ENCODE measurements at places on chromosomes 2 and 18.
A peak's percentile ranks its signal among the peaks of the same experiment; 100 is the strongest.

- DNase-seq = peak; percentile 70
Observed at GRCh38 chr2:156340804-156341451, 8.4 kb upstream of the NR4A2 start.

GRCh38 chr2:237760506-237761502 lies 37.8 kb upstream of the RBM44 start:
- DNase-seq = no peak

DNA sequence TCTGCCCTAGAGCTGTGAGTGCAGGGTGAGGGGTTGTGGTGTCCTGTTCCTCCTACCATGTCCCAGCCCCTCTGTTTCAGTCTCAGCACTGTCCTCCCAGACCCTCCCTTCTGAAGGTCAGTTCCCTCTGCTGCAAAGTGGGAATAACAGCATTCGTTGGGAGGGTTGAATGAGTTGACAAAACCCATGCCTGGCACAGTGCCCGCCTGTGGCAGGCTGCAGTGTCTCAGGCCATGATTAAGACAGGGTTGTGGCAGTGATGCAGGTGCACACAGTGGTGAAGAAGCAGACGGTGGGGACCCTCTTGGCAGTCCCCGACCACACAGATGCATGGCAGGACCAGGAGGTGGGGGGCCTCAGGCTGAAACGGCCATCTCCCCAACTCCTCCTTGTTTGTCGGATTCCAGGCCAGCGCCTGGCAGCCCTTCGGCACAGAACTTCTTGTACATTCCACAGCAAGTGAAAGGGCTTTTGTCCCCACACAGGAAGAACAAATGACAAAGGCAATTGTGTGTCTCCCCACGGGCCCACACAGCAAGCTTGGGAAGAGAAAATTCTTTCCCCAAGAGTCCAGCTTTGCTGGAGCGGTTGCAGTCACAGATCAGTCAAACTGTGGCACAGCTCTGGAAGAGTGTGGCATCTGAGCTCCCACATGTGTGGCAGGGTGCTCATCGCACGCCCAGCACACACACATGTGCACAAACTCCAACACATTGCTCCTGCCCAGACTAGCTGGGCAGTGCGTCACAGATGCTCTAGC lies 92.0 kb upstream of the MSH2 start:
- peak; percentile 32 for DNase-seq

DNA sequence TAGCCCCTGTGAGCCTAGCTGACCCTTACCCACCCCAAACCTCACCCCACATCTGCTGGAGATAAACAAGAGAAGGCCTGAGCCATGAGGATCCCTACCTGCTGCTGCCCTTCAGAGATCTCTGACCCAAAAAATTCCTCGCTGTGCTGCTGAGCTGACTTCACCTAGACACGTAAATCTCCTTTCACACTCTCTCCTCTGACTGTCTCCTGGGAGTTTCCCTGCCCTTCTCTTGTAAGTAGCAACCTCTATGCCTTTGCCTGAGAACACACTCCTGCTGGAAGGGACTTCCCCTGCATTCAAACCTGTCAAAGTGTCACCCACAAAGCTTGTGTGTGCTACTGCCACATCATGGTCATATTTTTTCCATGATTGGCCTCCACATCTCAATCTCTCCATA lies 134.2 kb upstream of the NOL4 start:
- no peak for DNase-seq

DNA sequence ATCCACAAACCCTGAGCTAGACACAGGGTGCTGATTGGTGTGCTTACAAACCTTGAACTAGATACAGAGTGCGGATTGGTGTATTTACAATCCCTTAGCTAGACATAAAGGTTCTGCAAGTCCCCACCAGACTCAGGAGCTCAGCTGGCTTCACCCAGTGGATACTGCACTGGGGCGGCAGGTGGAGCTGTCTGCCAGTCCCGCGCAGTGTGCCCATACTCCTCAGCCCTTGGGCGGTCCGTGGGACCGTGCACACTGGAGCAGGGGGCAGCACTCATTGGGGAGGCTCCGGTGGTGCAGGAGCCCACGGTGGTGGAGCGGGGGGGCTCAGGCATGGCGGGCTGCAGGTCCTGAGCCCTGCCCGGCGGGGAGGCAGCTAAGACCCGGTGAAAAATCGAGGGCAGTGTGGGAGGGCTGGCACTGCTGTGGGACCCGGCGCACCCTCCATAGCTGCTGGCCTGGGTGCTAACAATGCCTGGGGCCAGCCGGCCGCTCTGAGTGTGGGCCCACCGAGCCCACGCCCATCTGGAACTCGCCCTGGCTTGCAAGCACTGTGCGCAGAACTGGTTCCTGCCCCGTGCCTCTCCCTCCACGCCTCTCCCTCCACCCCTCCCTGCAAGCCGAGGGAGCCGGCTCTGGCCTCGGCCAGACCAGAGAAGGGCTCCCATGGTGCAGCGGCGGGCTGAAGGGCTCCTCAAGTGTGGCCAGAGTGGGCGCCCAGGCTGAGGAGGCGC lies 75.6 kb downstream of the MOB4 start:
- no peak for DNase-seq

DNA sequence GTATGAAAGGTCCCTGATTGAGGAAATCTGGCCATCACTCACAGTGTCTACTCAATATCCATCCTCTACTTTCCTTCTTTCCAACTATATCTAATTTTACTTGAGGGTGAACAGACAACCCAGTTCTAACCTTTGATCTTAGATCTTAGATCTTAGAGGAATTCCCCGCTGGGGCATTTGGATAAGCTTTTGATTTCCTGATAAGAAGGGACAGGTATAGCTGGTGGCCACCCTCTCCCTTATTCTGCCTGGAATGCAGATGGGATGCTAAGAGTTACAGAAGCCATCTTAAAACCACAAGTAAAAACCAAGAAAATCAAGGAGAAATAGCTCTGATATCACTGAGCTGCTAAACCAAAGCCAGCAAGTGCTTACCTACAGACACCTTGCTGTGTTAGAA lies 77.2 kb upstream of the ACSL3 start:
- DNase-seq = no peak

- no peak for DNase-seq
Observed at GRCh38 chr2:56128235-56128634, 55.6 kb upstream of the CCDC85A start.

DNA sequence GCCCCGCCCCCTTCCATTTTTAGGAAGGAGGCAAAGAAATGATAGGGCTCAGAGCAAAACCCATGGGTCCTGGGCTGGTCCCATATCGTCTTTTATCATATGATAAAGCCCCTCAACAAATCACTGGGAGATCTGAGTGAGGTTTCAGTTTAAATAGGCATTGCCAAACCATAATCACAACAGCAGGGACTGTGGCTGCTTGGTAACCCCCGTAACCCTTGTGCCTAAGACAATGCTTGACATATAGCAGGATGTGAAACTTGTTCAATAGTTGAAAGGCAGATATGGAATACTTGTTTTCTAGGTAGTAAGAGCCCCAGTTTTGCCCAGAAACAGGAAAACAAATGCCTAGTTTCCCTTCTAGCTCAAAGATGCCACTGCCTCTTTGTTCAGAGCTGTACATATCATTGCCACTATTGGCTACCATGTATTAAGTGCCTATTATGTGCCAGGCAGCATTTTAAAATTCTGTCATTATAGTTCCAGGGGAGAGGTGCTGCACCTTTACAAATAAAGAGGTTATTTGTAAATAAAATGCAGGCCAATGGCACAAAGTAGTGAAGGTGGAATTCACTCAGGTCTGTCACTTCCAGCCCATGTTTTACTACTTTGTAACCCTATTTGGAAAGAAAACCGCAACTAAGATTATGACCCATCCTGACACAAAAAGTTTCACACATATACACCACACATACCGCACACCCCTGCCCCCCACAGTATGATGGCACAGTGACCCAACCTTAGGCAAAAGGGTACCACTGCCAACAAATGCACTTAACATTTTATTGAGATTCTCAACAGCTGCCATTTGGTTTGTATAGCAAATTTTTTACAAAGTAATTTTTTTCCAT lies 14.2 kb downstream of the NAGK start:
- no peak for DNase-seq

GRCh38 chr2:112256654-112257053 lies 1.8 kb upstream of the ZC3H8 start:
- no peak for DNase-seq

DNA sequence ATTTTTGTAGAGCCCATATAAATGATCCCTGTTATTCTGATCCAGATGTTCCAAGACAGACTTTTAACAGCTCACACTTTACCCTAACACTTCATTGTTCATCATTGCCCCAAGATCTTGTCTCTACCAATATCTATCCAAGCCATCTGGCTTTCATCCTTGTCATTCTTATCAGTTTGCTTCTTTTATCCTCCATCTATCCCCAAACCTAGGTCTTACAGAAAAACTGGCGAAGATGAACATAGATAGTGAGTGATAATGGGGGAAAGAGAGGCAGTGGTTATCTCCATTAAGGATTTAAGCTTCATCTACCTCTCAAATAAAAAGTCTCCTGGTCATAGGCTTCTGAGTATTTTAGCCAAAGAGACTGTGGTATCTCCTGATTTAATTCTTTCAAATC lies 89.5 kb downstream of the DHRS9 start:
- DNase-seq = no peak

DNA sequence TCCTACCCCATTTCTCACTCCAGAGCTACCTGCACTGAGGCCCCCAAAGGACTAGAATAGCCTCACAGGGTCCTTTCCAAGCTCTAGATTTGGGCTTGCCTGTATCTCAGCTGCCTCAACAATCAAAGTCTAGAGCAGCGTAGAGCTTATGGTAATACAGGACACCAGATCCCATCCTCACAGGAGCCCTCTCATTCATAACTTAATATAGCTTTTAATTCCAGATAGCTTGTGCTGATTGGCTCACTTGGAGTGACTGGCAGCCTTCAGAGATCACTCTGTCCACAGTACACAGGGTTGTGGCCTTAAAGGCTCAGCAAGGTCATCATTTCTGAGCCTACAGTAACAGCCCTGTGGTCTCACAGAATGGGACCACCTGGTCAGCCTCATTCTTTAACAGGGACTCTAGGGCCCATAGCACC lies 51.4 kb downstream of the ZFP36L2 start:
- DNase-seq = no peak

DNA sequence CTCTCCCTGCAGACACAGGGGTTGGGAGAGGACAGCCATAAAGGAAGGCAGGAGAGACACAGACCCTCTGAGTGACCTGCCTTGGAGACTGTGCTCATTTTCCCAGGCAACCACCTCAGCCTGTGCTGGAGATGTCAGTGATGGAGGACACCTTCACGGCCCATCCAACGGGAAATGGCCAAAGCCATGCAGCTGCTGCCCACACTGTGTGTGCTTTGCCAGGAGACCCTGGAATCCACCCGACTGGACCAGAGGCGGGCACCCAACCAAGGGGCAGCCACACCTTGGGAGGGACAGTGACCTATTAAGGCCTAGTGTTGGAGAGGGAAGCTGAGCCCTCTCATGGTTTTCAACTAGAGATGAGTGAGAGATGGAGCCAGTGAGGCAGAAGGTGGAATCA lies 192.5 kb downstream of the SMAD2 start:
- DNase-seq = no peak

DNA sequence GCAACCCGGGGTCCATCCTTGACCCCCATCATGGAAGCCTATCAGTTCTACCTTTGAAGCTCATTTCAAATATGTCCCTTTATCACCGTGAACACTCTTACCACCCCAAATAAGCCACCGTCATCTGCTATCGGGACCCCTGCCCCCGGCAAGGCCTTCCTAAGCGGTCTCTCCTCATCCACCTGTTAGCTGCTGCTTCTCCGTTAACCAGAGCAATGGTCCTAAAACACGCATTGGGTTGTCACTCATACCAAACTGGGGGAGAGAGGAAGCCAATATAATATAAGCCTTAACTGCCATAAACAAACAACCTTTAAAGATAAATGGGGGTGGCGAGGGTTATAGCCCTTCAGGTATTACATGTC lies 680 bp downstream of the ASNSD1 start:
- DNase-seq = peak; percentile 16

DNA sequence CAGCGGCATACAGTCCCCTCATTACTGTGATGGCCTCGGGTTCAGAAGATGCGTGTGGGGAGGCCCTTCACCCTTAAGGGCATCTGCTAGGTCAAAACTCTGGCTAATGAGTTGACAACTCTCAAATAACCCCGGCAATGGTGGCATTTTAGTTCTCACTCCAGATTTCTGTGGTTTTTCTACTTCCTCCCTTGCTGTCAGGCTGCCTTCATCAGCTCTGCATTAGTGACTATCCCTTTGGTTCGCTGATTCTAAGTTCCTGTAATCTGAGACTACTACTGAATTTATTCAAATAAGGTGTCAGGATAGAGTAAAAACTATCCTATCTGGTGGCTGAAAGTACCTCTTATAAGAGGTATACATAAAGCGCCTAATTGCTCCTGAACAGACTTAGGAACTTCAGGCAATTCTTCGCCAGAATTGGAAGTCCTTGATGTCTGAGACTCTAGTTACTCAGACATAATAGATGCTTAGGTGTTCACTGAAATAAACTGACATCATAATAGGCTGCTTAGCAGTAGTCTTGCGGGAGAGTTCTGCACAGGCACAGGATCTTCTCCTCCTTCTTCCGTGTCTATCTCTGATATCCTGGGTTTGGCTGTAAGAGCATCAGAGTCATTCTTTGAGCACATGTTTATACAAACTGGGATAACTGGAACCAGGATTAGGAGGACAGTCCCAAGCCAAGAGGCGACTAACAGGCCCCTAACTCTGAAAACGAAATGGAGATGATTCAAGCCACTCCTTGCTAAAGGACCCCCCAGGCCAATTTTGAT lies 194.5 kb downstream of the DNER start:
- DNase-seq = no peak

DNA sequence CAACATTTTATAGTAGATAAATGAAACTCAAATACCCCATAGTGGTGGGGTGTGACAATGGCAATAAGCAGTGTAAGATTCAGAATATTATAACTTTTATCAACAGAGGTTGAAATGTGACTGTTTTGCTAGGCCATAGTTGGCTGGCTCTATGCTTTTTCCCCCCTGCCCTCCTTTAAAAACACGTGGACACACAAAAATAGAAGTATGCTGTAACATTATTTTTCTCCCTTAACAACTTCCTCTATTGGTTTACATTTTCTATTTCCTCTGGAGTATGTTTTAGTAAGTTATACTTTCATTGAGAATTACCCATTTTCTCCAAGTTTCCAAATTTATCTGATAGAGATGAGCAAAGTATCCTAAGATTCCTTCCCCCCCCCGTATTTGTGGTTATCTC lies 31.1 kb downstream of the NDUFAF7 start:
- DNase-seq = no peak

DNA sequence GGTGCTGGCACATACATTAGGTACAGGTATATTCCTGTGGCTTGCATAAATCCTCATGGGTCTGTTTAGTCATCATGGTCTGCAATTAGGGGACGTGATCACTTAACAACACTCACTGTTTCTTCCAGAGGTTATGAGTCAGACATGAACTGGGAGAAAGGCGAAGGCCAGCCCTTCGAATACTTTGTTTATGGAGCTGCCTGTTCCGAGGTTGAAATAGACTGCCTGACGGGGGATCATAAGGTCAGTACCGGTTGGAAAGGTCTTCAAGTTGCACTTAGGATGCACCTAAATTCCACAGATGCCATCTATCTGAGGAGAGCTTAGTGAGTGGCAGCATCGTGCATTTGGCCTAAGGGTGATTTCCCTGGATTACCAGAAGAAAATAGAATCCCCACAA lies 76.9 kb downstream of the AOX1 start:
- no peak for DNase-seq
